Amygdala (tissue), 56 donors: ENCODE measurements at places on chromosomes 6 and 20.

DNA sequence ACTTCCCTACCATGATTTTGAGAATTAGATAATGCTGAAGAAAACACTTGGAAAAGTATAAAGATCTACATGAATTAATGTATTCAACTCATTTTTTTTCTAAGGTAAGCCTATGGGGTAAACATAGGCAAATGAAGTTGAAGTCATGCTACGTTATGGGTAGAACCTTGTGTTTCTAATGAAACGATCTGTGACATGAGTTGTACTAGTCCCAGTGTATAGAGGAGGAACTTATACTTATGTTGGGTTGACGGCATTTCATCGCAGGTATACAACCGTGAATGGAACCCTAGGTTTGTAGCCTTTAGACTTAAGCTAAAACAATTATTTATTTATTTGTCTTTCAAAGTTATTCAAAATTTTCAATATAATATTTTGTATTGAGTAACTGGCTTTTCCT is 2.6 kb downstream of the SLC35F1 start:
- no peak for DNase-seq

- no peak for DNase-seq
Measured at GRCh38 chr20:41165001-41165882, 27.9 kb downstream of the PLCG1 start.

- no peak for DNase-seq
Measured at GRCh38 chr20:60820918-60821317, 431.1 kb upstream of the CDH4 start.

GRCh38 chr6:110741517-110741916 is 73.8 kb downstream of the CDK19 start:
- no peak for DNase-seq

GRCh38 chr6:16799279-16800193 is 38.3 kb upstream of the ATXN1 start:
- DNase-seq = no peak

GRCh38 chr6:70839286-70840266 is 117.3 kb downstream of the B3GAT2 start:
- DNase-seq = no peak

DNA sequence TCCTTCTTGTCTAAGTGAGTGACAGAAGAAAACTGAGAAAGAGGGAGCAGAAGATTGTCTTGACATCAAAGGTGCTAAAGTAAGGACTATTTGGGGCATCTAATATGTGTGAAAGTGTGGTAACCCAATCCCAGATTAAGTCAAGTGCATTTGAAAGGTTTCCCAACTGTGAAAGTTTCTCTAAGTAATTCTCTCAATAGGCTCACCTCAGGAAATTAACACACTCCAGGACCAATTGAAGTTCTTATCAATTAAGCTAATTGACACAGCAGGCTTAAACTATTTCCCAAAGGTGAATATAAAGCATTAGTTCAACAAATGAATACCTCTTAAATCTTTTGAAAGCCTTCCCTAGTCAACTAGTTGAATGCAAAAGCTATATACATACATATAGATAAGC is 212.8 kb upstream of the FUT9 start:
- DNase-seq = no peak

- DNase-seq = no peak
Measured at GRCh38 chr6:45586216-45587171, 208.8 kb upstream of the SUPT3H start.

- no peak for DNase-seq
Measured at GRCh38 chr6:126880964-126881363, 237.5 kb upstream of the RSPO3 start.

DNA sequence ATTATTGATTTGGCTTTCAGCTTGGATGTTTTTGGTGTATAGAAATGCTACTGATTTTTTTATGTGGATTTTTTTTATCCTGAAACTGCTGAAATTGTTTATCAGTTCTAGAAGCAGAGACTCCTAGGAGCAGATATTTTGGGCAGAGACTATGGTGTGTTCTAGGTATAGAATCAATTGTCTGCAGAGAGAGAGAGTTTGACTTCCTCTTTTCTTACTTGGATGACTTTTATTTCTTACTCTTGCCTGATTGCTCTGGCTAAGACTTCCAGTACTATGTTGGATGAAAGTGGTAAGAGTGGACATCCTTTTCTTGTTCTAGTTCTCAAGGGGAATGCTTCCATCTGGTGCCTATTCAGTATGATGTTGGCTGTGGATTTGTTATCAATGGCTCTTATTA is 370.6 kb downstream of the PHF3 start:
- DNase-seq = no peak

- peak; percentile 93 for DNase-seq
Measured at GRCh38 chr20:31605031-31605901, at the start of gene ID1. Gene ID1 (plus strand): TSS chr20:31605289. CDS start chr20:31605388, 99 bp downstream.

GRCh38 chr20:42742926-42743325 is 446.8 kb downstream of the PTPRT start:
- no peak for DNase-seq

GRCh38 chr6:64252256-64252655 is 616.7 kb downstream of the PHF3 start:
- DNase-seq = no peak

GRCh38 chr20:4468114-4468513 is 253.6 kb upstream of the PRND start:
- no peak for DNase-seq

- no peak for DNase-seq
Measured at GRCh38 chr20:20089939-20090338, 37.6 kb downstream of the CFAP61 start.

DNA sequence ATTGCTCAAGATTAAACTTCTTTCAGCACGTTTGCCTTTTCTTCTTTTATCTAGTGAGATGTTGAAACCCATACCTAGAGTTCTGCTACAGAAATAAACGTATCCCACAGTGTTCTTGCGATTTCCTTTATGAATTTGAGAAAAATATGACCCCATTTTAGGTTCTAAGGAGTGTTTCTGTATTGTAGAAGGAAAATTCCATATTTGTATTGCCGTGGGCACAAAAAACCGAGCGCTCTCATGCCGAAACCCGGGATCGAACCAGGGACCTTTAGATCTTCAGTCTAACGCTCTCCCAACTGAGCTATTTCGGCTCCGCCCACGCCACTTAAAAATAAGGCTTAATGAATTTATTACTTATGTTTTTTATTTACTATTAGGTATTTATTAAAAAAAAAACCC is 23.7 kb downstream of the ZNF311 start:
- peak; percentile 51 for DNase-seq

GRCh38 chr6:119844387-119844786 is 494.8 kb upstream of the MAN1A1 start:
- DNase-seq = no peak

- DNase-seq = no peak
Measured at GRCh38 chr20:34472246-34472925, 43.8 kb upstream of the DYNLRB1 start.

GRCh38 chr20:45487231-45487635 is 17.7 kb downstream of the WFDC2 start:
- DNase-seq = no peak

- DNase-seq = no peak
Measured at GRCh38 chr20:46260480-46260879, 47.8 kb downstream of the CDH22 start.

DNA sequence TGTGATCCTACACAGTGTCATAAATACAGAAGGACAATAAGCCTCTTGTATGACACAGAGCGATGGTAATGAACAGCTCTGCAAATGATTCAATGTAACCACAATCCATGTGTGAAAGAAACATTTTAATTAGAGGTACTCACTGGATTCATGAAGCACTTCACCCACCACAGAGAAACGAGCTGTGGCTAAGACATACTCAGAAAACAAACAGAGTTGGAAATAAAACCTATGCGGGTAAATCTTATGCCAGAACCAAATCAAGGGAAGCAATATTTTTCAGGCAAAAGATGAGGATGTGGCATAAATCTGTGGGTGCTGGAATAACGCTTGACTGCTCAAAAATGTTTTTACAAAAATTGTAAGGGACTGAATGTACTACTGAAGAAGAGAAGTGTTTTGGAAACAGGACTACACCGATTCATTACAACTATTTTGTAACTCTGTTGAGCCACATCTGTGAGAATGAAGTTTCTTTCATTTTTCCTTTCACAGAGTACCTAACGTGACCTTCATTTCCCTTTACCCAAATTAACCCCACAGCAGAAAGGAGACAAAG is 112.1 kb downstream of the WDR27 start:
- DNase-seq = no peak

GRCh38 chr6:97053643-97054411 is 129.3 kb downstream of the KLHL32 start:
- DNase-seq = no peak

DNA sequence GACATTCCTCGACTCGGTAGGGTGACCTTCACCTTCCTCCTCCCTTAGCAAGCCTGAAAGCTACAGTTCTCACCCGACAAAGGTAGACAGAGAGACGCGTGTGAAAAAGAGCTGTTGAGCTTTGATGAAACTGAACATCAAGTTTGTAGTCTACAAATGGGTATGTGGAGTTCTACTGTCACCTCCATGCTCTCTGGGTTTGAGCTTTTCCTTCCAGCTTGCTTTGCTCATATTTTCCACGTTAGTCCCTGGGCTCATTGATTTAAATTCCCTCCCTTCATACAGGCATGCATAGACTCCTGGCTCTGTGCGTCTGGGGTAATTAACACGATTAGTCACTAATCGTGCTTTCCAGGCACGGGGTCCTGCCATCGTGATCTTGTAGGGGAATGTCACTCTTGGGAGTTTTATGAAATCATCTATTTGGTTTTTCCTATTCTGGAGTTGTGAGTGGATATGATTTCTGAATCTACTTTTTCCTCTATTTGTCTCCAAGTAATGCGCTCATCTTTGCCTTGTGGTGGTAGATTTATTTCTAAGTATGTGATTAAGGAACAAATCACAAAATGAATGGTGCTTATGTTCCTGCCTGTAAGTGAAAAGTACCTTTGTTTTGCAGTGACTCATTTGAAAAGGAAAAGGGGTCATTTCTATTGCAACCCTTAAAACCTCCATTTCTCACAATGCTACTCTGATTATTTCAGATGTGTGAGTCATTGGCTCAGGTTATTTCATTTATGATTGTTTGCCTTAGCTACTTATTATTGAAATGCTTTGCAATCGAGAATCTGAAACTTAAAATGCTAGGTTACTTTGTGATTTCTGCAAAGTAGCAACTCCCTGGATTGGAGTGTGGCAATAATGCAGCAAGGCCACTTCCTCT is 154.6 kb downstream of the ZDHHC14 start:
- DNase-seq = no peak

DNA sequence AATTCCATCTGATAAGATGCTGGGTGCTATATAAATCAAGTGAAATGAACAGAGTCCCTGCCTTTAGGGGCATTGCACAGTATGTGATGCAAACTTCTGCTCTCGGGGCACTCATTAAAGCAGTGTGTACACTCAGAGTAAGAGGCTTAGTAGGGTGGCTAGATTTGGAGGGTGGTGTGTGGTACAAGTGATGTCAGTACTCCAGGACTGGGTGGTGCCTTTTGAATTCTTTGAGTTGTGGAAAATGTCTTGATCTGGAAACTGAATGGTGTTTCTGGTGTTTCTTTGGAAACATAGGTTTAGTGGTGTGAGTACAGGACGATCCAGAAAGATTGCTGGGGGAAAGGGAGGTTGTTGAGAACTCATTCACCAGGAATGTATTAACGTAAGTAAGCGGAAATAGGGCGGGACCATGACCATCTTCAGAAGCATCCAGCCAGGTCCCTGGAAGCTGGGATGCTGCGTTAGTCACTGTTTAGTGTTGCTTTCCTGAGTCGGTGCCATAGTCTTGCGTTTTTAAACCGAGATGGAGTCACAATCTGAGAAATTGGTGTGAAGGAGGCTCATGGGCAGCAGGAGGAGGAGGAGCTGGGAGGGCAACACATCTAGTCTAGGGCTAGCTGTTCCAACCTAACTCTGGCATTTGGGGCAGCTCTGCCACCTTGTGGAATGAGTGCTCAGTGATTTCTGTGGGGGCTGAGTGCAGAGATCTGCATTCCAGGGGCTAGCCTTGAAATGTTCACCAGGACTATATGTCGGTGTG is 70.3 kb downstream of the SCAND1 start:
- DNase-seq = peak; percentile 31

DNA sequence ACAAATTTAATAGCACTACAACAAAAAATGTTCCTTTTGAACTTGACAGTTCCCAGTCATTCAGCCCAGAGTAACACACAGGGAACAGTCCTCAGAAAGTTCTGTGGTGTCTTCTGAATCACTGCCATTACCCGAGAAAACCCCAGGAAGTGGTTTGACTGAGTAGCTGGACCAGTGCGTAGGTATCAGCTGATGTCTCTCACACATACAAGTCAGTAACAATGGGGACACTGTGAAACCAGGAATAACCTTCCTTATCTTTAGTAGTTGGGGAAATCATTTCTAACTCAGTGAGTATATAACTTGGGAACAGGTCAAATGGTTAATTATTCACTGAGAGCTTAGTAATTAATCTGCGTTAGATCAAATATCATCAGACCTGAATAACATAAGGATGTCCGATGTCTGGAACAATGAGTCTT is 73.1 kb downstream of the HIVEP2 start:
- no peak for DNase-seq

- DNase-seq = no peak
Measured at GRCh38 chr6:169164451-169164850, 89.2 kb downstream of the THBS2 start.

DNA sequence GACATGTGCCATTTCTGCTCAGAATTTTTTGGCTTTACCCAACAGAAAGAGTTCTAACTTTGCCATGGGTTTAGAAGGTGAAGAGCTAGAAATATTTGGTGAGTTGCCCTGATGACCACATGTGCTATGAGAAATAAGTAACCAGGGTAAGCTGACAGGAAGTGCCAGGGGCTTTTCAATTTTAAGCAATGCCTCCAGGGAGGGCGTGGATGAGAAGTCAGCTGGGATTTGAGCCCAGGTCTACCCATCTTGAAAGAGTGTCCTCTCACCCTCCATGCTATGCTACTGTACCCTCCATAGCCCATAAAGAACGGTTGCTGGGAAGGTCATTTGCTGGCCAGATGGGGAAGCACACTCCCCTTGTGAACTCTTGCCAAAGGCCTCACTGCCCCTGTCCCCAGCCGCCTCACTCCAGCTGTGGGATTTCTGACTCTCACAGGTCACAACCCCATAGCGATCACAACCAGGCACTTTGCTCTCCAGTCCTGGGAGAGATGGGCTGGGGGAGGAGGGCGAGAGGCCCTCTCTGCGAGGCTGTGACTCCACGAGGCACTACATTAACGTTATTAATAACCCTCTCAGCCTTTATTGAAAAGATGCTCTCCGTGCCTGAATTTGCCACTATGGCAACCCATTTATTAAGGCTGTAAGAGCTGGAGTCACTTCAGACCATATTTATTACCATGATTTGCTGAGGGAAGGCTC is 291.1 kb downstream of the DHX35 start:
- DNase-seq = no peak

DNA sequence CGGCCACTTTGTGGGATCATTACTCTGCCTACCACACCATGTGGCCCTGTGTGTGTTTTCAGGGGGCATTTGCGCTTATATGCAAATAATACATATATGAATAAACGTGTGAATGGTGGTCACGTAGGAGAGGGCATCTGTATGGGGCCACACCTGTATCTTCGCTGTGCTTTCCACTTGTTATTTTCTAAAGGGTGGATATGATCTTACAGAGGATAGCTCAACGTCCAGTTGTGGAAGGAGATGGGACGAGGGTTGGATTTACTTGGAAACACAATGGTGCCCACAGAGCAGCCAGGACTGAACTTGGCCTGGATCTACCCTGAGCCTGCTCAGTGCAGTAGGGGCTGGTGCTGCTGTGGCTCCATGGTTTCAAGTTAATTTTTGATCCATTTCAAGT is 93.3 kb downstream of the YTHDF1 start:
- DNase-seq = no peak

GRCh38 chr20:14414560-14414959 is 77.1 kb upstream of the FLRT3 start:
- no peak for DNase-seq
